ENCODE measurements at places on chromosomes 12 and 14.

- no peak for DNase-seq
Measured at GRCh38 chr12:24133384-24133783, 183.9 kb upstream of the SOX5 start.

GRCh38 chr12:124217508-124218242 is 77.2 kb upstream of the RFLNA start:
- DNase-seq: no peak

GRCh38 chr12:51005030-51005429 is 21.2 kb downstream of the SLC11A2 start:
- no peak for DNase-seq

DNA sequence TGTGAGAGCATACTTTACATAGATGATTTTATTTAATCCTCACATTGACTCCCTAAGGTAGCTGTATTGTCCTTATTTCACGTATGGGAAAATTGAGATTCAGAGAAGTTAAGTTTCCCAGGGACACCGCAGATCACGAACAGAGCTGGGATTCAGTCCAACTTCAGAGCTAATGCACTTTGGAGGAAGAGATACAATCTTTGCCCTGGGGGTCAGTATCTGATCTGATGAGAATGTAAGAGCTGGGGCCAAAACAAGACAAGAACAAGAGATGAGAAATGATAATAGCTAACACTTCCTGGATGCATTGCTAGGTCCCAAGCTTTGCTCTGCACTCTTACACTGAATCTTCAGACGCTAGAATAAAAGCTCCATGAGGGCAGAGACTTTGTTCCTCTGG is 6.0 kb upstream of the CSAD start:
- no peak for DNase-seq

- DNase-seq: no peak
Measured at GRCh38 chr12:116087399-116087798, 190.1 kb downstream of the MED13L start.

GRCh38 chr12:51862947-51863346 is 14.4 kb upstream of the FIGNL2 start:
- DNase-seq: no peak

DNA sequence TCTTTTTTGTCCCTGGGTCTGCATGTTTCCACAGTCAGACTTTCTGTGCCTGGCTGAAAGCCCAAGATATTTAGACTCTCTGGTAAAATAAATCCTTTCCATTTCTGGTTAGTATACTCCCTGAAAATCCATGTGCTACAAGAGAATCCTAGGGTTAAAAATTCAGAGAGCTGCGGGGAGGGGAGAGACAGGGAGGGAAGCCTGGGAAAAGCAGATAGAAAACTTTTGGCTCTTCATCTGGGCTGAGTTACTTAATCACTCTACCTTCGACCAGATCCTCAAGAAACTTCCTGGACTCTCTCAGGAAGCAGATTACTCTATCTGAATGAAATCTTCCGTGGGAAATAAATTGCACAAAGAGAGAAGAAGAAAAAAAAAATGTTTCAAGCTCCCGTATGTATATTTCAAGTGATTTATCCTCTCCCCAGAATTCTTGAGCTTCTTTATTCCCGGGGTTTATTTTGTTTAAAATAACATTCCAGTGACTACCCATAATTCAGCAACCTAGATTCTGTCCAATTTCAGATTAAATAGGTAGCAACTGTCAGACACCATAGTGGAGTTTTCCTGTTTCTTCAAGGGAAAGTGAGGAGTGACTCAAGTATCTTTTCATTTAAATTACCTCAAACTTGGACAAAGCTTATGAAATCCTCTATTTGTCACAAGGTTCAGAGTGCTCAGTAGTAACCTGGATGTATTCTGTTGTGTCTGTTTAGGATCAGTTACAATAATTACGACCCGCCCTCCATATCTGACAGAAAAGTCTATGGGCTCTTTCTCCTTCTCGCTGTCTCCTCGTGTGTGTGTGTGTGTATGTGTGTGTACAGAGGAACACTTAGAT is 163.7 kb downstream of the MYRFL start:
- DNase-seq: no peak

- DNase-seq: no peak
Measured at GRCh38 chr12:27896419-27896990, 76.0 kb downstream of the PTHLH start.

DNA sequence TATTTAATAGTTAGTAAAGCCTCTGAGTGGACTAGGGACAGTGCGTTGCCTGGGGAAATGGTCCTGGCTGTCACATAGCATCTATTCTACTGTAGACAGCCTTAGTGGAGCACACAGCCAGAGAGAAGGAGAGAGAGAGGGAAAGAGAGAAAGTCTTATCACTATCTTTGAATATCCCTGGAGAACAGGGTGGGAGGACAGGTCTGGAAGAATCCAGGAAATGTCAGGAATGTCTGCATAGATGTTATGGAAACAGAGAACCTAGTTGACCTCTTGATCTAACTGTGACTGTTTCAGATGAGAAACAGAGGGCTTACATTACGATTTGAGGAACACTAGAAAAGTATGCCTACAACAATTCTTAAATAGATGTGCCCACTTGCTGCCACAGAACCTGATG is 92.8 kb downstream of the SLC15A5 start:
- DNase-seq: no peak

DNA sequence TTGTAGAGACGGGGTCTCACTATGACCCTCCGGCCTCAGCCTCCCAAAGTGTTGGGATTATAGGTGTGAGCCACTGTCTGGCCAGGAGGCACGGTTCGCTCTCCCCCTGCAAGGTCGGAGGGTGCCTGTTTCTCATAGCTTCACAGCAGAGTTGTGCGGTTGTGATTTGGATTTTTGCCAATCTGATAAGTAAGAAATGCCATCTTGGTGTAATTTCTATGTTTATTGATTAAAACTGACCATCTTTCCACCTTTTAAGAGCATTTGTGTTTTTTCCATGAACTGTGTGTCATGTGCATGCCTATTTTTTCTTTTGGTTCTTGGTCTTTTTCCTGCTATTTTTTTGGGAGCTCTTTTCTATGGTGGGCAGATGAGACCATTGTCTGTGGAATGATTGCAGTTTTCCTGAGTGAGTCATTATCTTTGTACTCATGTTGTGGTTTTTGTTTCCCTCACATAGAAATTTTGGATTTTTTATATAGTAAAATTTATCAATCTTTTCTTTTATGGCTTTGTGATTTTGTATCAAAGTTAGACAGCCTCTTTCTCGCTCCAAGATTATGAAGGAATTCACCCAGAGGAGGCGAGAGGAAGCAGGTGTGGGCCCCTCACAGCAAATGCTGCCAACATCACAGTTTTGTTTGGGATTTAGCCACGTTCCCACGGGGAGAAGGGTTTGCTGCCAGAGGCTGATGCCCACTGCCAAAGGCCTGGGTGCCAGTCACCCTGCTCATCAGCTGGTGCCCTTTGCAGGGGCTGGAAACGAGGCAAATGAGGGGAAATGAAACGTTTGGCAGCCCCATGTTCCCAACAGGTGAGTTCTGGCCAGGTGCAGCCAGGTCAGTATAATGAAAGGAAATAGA is 47.2 kb downstream of the RFX4 start:
- no peak for DNase-seq

DNA sequence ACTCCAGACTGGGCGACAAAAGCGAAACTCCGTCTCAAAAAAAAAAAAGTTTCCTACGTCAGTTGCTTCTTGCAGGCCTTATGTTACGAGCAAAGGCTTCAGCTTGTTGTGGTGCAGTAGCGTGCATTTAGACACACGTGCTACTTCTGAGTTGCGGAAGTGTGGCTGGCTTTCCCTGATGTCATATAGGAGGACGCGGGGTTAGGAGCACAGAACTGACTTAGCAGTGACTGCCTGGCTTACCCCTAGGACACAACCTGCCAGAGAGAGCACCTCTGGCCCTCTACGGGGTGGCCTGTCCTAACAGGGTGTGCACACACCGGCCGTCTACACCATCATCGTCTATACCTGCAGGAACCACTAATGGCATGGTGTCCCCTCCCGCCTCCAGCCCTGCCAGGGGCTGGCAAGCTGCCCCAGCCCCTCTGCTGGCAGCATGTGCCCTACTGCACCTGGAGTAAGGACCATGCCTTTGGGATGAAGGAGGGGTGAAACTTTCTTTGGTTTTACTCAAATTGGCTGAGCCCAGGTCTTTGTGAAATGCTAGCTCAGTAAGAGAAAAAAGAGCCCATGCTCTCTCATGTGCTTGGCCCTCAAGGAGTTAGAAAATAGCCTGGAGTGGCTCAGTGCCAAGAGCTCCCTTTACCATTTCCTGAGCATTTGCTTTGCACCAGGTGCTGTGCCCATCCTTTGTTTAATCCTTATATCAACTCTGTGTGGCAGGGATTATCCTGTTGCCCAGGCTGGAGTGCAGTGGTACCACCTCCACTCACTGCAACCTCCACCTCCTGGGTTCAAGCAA is 1.7 kb upstream of the GPR68 start:
- DNase-seq: no peak

- no peak for DNase-seq
Measured at GRCh38 chr12:4440187-4440941, 5.3 kb downstream of the FGF6 start.

DNA sequence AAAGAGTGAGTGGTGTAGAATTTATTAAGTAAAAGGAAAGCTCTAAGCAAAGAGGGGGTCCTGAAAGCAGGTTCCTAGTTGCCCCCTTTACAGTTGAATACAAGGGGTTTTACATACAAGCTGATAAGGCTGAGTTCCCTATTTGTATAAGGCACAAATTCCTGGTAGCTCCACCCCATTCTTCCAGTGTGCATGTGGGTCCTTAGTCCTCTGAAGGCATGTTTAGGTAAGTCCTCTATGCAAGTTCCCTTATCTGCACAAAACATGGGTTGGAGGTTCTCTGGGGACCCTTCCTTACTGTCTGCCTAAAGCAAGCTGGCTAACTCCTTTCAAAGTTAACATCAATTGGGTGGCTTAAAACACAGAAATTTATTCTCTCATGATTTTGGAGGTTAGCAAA is 2.9 kb upstream of the FAR2 start:
- DNase-seq: no peak

DNA sequence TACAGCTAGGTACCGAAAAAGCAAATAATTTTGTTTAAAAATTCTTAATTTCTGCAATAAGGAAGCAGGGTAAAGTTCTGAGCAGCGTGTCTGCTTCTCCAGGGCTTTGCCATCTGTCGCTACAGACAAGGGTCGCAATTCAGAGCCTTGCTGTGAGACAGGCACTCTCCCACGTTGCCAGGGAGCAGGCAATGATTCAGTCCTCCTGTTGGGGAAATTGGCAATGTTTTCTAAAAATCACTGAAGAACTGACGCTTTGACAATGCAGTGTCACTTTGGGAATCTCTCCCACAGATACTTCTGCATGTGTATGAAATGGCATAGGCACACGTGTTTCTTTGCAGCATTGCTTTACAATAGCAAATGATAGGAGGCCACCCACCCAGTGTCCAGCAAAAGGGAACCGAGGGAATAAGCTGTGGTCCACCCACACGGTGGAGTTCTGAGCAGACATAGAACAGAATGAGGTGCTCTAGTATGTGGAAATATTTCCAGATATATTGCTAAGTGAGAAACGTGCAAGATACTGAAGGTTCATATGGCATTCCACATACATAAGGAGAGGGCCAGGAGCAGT is 16.0 kb upstream of the HIP1R start:
- no peak for DNase-seq

DNA sequence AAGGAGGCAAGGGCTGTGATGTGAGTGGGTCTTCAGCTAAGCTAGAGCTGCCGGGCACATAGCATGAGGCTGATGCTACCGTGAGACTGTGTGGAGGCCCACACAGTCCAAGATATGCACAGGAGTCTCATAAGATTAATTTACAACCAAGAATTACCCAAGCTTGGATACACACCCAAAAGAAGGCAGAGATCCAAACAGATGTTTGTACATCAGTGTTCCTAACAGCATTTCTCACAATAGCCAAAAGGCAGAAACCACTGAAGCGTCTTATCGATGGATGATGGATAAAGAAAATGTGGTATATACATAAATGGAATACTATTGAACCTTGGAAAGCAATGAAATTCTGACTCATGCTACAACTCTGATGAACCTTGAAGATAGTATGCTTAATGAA is 40.8 kb upstream of the RIC8B start:
- DNase-seq: no peak

DNA sequence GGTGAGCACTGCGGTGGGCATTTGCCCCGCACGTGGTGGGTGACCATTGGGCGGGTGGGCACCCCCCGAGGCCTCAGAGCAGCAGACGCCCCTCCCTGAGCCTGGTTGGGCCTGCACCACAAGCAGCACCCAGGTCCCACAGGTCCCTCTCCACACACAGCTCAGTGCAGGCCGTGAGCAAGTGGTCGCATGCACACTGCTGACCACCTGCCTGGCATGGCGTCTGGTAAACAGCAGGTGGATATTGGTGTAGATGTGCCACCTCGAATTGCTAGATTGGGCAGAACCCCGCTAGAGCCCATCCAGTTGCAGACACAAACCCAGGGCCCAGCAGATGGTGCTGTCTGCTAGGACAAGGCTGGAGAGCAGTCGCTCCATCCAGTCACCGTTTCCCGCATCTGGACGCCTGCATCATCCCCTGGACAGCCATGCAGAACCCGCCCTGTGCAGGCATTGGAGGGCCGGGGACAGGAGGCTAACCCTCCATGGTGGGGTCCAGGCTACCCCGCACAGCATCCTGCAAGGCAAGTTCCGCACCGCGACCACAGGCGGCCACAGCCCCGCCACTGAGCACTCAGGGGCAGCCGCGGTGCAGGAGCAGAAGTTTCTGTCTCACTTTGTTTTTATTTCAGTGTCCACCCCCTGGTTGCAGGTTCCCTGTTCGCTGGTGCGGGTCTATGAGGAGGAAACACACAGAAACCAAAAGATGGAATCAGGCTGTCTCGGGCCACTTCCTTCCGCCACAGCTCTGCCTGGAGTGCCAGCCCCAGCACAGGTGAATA is 45.6 kb upstream of the RIMBP2 start:
- peak; percentile 36 for DNase-seq

GRCh38 chr12:67758521-67758920 is 110.0 kb downstream of the DYRK2 start:
- no peak for DNase-seq

DNA sequence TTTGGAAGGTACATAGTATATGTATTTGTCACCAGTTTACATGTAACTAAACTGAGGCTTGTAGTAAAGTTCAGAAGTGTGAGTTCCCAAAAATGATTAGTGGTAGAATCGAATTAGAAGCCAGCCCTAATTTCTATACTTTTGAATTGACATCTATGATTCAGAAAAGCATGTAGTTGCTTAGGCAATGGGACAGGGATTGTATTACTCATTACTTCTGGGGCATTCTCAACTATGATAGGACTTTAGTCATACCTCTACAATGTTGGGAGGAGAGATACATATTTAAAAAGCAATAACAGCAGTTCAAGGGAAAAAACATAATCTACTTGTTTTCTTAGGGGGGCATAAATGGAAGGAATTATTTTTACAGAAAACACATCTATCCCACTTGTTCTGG is 277.9 kb upstream of the E2F7 start:
- no peak for DNase-seq

GRCh38 chr14:53331247-53331646 is 178.1 kb upstream of the DDHD1 start:
- DNase-seq: no peak

DNA sequence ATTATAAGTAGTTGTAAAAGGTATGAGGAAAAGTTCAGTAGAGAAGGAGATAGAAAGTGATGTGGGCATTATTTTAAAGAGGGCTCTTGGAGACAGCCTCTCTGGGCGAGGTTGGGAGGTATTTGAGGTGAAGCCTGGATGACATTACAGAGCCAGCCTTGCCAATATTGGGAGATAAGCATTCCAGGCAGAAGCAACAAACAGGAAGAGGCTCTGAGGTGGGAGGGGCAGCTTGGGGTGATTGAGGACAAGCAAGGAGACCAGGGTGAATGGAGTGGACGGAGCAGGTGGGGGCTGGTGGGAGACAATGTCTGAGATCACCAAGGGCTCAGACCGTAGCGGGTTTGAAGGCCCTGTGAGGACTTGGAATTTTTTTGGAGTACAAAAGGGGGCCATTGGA is 87.3 kb downstream of the DYRK2 start:
- no peak for DNase-seq
